ENCODE measurements at places on chromosomes 1 and 21.

DNA sequence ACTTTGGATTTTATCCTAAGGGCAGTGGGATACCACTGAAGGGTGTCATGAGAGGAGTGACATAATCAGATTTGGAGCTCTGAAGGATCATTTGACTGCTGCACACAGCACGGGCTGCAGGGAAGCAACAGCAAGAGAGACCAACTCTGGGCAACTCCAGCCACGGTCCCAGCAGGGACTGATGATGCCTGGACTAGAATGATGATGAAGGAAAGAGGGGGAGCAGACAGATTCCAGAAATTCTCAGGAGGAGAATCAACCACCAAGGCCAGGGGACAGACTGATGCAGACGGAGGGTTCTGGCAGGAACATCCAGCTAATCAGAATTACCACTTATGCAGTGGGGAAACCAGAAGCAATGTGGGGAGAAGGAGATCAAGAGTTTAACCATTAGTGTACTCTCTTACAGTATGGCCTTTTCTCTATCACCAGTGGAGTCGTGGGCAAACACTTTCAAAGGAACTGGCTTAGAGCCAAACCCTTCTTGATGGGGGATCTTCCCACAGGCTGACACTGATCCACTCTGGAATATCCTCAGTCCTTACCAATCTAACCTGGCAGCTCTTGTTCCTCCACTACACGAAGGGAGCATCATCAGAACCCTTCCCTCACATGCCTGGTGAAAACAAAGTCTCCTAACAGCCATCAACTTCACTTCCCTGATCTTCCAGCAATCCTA lies 3.3 kb downstream of the URB1 start:
- DNase-seq, result no peak

DNA sequence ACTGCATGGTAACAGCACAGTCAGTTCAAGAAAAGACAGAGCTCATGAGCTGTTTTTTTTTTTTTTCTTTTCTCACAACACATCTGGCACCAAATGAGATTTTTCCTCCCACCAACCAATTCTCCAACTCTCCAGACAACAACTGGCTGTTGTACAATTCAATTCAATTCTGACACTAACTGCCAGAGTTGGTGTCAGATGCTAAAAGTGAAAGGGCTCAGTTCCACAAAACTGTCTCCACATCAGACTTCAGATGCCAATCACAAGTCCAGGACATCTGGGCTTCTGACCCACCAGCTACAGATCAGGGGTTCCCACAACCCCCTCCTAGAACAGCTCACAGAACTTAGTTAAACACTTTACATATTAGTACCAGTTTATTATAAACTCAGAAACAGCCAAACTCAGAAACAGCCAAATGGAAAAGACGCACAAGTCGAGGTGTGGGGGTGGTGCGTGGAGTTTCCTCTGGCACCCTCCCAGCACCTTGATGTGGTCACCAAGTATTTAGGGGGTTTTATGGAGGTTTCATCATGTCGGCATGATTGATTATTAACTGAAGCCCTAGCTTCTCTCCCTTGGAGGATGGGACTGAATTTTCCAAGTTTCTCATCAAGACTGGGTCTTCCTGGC lies 39.2 kb upstream of the LRRC8D start:
- no peak for DNase-seq

- DNase-seq, result no peak
Observed at GRCh38 chr1:160575112-160575664, 4.1 kb downstream of the CD84 start.

- DNase-seq, result no peak
Observed at GRCh38 chr1:247172996-247173395, 1.2 kb upstream of the ZNF124 start.

GRCh38 chr1:196902344-196902743 lies 14.5 kb downstream of the CFHR4 start:
- DNase-seq, result no peak

GRCh38 chr1:90201467-90202358 lies 206.8 kb downstream of the ZNF326 start:
- DNase-seq, result no peak

GRCh38 chr1:227731696-227732585 lies 3.2 kb downstream of the JMJD4 start:
- DNase-seq, result no peak

GRCh38 chr1:211349741-211350140 lies 23.1 kb downstream of the TRAF5 start:
- DNase-seq, result no peak

DNA sequence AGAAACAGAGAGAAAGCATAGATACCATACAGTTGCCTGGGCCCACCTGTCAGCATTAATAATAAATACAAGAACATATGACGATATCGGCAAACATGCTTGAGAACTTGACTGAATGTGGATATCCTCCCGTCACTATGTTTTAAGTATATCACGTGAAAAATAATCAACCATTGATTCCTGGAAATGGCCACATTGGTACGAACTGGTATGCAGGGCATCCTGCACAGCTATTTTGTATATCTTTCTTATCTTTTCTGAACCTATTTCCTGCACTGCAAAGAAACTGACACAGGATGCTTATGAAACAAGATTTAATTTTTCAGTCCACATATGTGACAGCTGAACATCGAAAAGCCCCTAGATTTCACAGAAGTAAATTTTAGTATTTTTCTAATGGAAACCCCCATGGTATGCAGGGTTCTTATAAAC lies 22.8 kb upstream of the RGS1 start:
- DNase-seq, result no peak

GRCh38 chr1:36349241-36349671 lies 25.8 kb upstream of the EVA1B start:
- DNase-seq, result no peak

DNA sequence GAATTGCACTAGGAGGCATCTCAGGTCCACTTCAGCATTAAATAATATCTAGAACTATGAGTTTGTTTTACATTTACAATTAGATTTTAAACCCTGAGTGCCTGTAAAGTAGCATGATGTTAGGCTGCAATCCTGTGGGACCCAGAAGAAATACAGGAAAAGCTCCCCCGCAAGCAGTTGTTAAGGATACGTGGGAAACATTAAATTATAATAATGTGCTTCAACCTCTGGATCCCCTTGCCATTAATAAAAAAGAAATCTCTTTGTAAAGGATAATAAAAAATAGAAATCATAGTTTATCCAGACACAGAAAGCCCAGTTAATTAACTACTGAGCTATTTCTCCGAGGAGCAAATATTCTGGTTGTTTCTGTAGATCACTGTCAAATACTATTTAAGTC lies 106.0 kb downstream of the PCNX2 start:
- DNase-seq, result no peak

- no peak for DNase-seq
Observed at GRCh38 chr1:70517444-70517843, 106.4 kb downstream of the CTH start.

GRCh38 chr1:151612501-151613281 lies 841 bp downstream of the SNX27 start:
- peak; percentile 42 for DNase-seq

- DNase-seq, result no peak
Observed at GRCh38 chr1:176989023-176989422, 175.5 kb downstream of the ASTN1 start.

- no peak for DNase-seq
Observed at GRCh38 chr1:67749844-67750690, 65.1 kb downstream of the GADD45A start.

DNA sequence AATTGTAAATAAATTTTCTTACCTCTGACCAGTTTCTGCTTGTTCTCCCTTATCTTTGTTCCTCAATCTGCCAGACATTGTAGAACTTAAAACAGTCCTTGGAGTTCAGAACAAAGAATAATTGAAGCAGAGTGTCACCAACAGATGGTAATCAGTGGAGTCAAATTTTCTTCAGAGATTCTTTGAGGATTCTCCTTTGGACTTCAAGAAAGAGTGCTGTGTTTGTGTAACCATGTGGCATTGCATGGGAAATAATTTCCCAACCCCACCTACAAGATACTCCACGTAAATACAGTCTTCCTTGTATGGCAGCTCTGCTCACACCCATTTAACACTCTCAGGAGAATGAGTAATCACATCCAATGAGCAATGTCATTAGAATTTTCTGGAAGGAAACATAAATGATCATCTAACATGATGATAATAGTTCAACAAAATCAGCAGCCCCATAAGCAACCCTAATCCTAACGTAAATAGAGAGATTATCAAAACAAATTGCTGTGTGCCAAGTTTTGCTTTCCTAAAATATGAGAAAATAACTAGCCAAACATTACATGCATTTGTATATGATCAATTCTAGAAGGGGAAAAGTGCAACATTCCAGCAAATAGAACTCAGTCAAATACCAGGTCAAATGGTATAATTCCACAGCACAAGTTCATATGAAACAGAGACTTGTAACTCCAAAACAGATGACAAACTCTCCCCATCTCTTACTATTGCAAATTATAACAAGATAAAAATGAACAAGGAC lies 6.9 kb upstream of the DENND1B start:
- no peak for DNase-seq

DNA sequence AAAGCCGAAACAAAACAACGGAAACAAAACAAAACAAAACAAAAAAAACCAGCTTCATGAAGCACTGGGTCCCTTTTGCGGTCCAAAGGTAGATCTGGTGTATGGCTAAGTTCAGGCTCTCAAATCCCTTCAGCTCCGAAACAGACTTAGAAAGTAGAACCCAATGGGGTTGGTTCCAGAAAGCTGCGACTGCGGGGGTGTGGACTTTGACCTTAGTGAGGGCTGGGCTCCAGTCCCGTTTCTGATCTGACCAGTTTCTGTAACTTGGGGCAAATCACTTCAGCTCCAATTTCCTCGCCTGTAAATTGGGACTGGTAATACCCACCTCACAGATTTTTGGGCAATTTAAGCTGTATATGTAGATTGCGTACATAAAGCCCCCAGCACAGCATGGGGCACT lies 105.2 kb downstream of the ZSCAN20 start:
- DNase-seq, result no peak

DNA sequence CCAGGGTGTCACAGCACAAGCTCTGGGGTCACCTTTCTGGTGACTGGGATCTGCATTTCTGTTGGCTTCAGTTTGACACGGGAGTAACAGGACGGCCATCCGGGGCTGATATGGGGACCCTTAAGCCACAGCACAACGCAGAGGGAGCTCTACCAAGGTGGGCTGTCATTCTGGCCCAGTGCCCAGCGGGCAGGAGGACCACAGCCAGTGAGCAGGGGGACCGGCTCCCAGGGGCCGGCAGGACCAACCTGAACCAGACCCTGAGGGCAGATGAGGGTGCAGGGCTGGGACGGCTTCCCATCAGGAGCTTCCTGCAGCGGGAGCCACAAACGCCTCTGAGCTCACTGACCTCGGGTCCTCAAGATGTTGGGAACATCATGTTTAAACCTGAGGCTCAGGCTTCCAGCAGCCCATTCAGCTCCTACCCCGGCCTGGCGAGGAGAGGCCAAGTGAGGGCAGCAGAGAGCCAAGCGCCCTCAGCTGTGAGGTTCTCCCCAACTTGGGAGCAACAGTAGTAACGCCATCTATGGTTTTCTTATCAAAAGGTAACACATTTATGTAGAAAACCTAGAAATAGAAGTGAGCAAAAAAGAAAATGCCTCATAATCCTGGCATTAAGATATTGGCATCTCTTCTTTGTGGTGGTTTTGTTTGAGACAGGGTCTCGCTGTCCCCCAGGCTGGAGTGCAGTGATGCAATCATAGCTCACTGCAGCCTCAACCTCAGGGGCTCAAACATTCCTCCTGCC lies 26.8 kb downstream of the TMEM201 start:
- peak; percentile 85 for DNase-seq

- DNase-seq, result no peak
Observed at GRCh38 chr1:163013826-163014600, 55.1 kb upstream of the RGS4 start.

DNA sequence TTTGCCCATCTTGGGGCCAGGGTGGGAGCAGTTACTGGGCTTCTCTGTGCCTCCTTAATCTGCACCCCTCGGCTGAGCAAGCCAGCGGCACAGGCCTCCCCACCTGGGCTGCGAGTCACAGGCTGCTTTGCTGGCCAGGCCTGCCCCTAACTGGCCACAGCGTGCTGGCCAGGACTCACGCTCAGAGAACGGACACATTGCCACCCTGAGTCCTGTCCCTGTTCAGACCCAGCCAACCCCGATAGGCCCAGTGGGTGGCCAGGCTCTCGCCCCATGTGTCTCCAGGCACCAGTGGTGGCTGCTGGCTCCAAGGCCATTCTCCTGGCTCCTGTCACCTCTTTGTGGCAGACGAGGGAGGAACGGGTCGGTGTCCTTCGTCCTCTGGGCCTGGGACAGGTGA lies 61.3 kb downstream of the MORN1 start:
- no peak for DNase-seq

- no peak for DNase-seq
Observed at GRCh38 chr1:14511166-14511680, 87.3 kb upstream of the KAZN start.

- DNase-seq, result no peak
Observed at GRCh38 chr21:15522148-15522547, 207.6 kb upstream of the USP25 start.

DNA sequence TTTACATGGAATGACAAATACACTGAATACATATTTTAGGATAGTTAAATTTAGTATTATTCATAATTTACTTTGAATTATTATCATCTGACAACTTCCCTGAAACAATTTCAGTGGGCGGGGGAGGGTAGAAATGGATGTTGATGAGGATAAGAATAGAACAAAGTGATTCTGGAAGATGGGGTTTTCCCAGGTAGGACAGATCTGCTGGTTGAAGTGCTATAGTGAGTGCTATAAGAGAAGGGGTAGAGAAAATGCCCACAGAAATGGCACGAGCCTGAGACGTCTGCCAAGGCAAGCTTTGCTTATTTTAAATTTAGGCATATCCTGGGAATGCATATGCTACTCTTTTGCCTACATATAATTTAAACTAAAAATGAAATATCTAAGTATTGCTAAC lies 3.2 kb downstream of the CFH start:
- DNase-seq, result no peak

- peak; percentile 35 for DNase-seq
Observed at GRCh38 chr1:81254560-81254959, 546.2 kb upstream of the ADGRL2 start.

- no peak for DNase-seq
Observed at GRCh38 chr21:16258844-16259611, 529.2 kb downstream of the USP25 start.

DNA sequence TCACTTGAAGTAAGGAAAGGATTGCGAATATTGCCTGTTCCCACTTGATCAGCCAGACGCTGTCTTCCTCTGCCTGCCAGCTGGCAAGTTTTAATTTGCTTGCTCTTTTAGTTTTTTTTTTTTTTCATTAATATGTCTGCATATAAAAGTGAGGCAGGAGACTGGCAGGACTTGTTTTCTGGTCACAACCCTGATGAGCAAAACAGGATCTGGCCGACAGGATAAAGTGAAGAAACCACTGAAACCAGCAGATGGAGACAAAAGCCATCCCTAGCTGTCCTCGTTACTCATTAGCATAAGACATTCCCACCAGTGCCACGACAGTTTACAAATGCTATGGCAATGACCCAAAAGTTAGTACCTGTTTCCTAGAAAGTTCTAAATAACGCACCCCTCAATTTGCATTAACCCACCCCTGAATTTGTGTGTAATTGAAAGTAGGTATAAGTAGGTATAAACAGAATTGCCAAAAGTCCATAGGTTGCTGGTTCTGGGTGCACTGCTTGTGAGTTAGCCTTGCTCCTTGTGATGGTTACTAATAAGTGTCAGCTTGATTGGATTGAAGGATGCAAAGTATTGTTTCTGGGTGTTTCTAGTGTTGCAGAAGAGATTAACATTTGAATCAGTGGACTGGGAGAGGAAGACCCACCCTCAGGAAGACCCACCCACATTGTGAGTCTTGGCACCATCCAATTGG lies 60.8 kb downstream of the ZNF684 start:
- no peak for DNase-seq

Measured in WTC11 (cell line).